ENCODE measurements at places on chromosomes 3 and 15. TPM values are rescaled to one million over a fixed set of nuclear protein-coding genes. Genes with fewer than 3 reads are reported as not detected.
A peak's percentile ranks its signal among the peaks of the same experiment; 100 is the strongest.

Gene DHFR2
- 2.1 TPM for polyA plus RNA-seq

Gene MOBP
- polyA plus RNA-seq, result not detected

Gene LYZL4
- not detected for polyA plus RNA-seq

GRCh38 chr3:31959951-31960792 lies 20.9 kb downstream of the OSBPL10 start:
- no peaks in the 10 kb centered on the region for H3K36me3 ChIP-seq
- H3K27me3 ChIP-seq, result no peaks in the 10 kb centered on the region
- no peak overlapping the region for H3K4me3 ChIP-seq
- no peak for DNase-seq

DNA sequence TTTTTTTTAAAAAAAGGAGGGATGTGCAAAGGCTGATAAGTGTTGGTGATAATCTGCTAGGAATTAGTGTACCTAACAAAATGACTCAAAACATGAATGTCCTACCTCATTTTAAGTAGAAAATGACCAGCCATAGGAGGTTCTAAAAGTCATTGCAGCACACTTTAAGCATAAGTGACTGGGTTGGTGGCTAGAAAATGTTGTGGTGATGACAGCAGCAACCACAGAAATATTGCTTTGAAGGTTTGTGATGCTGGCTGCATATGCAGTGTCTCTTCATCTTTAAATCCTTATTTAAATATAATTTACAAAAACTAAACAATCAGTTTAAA lies 55.2 kb downstream of the CMSS1 start:
- DNase-seq, result no peak
- no peak overlapping the region for H3K4me3 ChIP-seq
- H3K36me3 ChIP-seq, result no peaks in the 10 kb centered on the region
- no peak overlapping the region for H3K27ac ChIP-seq
- H3K27me3 ChIP-seq, result peaks cover 9% of the 10 kb centered on the region
- H3K4me1 ChIP-seq, result peaks cover 8% of the 10 kb centered on the region

- H3K4me3 ChIP-seq, result no peak overlapping the region
- no peak for DNase-seq
- no peaks in the 10 kb centered on the region for H3K36me3 ChIP-seq
- peaks cover 1% of the 10 kb centered on the region for H3K27me3 ChIP-seq
- peaks cover 23% of the 10 kb centered on the region for H3K4me1 ChIP-seq
Measured at GRCh38 chr3:11717301-11717700, 73.6 kb upstream of the VGLL4 start.

GRCh38 chr15:90101130-90101968 lies 919 bp downstream of the IDH2 start:
- H3K27ac ChIP-seq, result peak overlapping the region; percentile 97
- no peaks in the 10 kb centered on the region for H3K36me3 ChIP-seq
- peak; percentile 34 for DNase-seq

- no peaks in the 10 kb centered on the region for H3K36me3 ChIP-seq
- no peak overlapping the region for H3K4me3 ChIP-seq
- no peak overlapping the region for H3K27ac ChIP-seq
- no peaks in the 10 kb centered on the region for H3K4me1 ChIP-seq
Measured at GRCh38 chr3:39707314-39707909, 102.0 kb upstream of the MYRIP start.
